ENCODE measurements at places on chromosomes 16 and 17.

- DNase-seq = no peak
Observed at GRCh38 chr16:89949756-89950155, 1.2 kb downstream of the DEF8 start.

GRCh38 chr17:60139438-60140285 is 10.1 kb upstream of the CA4 start:
- DNase-seq = peak; percentile 50

DNA sequence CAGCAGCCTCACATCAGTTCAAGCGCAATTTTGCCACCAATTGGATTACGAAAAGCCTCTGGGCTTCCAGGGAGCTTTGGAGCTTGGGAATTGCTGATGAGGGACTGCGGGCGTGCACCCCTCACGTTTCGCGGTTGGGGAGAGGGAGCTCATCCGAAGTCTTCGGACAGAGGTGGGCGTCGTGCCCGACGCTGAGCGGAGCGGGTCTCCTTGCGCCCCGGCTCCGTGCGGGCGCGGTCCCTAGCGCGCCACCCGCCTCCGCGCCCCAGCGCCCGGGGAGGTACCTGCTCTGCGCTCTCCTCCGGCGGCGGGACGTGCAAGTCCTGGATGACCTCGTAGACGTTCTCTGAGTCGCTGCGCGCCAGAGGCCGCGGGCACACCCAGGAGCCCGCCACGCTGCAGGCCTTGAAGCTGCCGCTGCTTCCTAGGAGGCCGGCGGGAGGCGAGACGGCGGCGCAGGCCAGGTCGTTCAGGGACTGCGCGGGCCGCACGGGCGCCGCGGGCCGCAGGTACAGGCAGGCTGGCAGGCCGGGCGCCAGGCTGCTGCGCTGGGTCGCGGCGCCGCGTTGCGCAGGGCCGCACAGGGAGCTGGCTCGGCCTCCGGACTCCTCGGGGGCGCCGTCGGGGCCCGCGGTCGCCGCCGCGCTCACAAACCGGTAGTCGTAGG is 3.2 kb downstream of the ARHGAP27 start:
- no peak for DNase-seq

GRCh38 chr16:87108941-87109340 is 208.3 kb downstream of the C16orf95 start:
- DNase-seq = no peak

DNA sequence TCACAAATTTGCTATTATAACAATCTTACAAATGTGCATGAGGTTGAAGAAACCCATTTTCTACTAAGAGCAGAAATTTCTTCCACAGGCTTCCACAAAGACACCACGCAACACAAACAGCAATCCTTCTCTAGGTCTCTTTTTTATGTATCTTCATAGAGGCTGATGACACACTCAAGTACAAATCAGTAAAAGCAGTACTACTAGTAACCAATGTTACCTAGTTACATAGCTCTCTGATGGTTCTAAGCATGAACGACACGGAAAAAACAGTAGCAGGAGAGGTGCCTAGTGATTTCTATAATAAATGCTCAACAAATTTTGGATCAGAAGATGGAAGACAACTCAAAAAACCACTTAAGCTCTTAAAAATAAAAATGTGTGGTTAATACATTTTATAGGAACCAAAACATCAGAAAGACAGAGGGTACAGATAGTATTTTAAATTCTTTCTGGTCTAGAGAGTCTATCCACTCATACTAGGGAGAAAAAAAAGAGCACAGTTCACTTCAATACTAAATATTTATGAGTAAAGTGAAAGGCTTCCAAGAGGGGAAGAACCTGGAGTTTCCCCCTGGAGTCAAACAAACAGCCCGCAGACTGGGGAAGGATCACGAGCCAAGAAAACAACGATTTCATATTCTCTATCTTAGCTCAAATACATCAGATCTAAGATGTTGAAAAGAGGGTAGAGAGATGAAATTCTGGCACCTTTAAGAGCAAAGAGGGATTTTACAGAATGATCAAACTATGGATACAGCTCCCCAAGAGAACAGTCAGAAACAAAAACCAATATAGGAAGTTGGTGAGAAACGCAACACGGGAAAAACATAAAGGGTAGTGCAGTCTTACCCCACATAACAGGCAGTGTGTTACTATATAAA is 40.2 kb downstream of the SMG6 start:
- no peak for DNase-seq

DNA sequence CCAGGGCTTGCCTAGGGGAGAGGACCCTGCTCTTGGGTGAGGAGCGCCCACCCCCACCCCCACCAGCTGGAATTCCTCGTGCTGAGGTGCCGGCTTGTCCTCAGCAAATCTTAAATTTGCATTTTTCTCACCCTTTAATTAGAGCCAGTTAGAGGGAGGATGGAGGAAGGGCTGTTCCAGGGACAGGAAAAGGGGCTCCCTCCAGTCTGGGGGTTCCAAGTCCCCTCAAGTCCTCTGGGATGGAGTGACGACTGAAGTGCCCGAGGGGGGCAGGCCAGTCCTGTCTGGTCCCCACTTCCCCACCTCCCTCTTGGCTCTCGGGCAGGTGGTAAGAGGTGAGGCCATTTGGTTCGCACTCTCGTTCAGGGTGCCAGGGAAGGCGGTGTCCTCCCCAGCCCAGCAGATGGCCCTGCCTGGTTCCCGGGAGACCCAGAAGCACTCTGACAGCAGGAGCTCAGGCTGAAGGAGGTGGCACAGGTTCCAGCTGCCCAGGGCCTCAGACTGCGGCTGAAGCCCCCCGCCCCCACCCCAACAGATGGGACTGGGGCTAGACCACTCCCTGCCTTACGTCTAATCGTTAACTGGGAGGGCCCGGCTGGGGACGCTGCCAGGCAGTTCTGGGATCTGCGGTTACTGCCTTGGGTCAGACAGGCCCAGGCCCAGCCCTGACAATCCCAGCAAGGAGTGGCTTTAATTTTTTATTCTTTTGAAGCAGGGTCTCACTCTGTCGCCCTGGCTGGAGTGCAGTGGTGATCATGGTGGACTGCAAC is 2.2 kb downstream of the RAB26 start:
- DNase-seq = no peak

DNA sequence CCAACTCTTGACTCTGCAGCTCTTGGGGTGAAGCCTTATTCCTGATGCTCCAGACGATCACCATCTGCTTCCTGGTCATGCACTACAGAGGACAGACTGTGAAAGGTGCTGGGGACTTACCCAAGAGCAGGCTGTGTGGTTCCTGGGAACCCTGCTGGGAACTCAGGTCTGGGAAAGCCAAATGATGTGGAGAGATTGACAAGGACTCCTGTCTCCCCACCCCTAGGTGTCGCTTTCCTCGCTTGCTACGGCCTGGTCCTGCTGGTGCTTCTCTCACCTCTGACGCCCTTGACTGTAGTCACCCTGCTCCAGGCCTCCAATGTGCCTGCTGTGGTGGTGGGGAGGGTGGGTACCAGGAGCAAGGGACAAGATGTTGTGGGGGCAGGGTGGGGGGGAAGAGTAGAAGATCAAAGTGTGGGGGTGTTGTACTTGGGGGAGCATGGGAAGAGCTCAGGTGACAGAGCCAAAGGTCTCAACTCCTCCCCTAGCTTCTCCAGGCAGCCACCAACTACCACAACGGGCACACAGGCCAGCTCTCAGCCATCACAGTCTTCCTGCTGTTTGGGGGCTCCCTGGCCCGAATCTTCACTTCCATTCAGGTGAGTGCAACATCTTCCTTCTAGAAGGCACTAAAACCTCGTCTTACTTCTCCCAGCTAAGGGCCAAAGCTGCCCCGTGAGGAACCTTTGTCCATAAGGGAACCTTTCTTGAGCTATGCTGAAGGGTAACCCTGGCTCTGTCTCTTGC is 3.0 kb downstream of the SOX15 start:
- DNase-seq = no peak

DNA sequence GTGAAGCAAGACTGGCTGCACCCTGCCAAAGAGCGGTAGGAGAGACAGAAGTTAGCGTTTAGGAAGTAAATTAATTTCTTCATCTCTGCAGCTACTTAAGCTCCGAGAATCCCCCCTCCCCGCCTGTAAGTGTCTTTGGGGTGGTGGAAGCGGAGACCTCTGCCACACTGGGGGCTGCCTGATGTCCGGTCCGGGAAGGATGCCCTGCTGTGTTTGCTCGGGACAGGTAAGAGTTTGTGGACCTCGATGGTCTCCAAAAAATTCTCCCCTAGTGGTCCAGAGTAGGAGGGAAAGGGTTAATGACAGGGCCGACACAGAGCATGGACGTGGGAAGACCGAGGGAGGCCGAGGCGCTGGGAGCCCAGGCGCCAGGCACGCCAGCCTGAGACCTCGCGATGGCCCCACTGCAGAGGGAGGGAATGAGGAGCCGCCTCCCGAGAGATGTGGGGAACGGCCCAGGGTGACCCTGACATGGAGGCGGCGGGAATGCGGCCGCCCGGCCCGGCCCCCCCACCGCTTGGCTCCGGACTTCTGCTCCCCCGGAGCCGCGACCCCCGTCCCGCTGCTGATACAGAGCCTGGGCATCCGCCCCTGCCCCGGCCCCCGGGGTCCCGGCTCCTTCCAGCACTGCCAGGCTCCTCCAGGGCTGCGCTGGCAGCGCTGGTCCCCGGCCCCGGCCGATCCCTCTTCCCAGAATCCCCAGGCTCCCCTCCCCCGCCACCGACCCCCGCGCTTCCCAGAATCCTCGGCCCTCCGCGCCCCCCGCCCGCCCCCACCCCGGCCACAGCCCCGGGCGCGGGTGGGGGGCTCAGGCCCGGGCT is 680 bp downstream of the ZNF629 start:
- DNase-seq = no peak

DNA sequence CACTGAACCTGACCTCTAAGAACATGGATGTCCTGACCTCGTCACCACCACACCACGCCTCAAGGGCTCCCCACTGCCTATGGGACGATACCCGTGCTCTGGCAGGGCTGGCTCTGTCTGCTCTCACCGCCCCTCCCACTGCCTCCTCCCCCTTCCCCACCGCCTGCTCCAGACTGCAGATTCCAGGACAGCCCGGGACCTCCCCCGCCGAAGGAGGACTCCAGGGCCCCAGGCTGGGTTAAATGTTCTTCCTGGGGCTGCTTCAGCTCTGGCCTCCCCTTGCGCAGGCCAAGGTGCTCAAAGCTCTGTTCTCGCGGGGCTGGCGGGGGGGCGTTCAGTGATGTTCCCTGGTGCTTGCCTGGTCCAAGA is 3.1 kb downstream of the NPW start:
- DNase-seq = no peak

DNA sequence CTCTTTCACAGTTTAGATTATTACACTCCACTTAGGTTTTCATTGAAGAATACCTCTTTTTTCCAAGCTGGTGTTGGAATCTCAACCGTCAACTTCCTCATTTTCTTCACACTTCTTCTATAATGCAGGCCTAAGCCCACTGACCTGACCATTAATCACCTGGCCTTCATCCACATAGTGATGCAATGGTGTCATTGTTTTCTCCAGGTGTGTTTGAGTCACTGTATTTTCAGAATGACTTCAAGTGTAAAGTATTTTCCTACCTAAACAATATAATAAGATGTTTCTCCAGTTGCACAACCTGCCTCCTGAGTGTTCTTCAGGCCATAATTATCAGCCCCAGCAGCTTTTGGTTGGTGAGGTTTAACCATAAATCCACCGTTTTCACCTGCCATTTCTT is 1675.1 kb downstream of the TP53TG3F start:
- DNase-seq = no peak

- no peak for DNase-seq
Observed at GRCh38 chr17:76997981-76998531, 129.9 kb downstream of the MGAT5B start.

Data from activated CD4-positive, CD25-positive, alpha-beta regulatory T cell (primary cell).